ENCODE measurements at places on chromosomes 1 and 21.

GRCh38 chr1:89660224-89661061 is 27.5 kb downstream of the LRRC8C start:
- no peak overlapping the region for H3K4me3 ChIP-seq
- no peaks in the 10 kb centered on the region for H3K4me1 ChIP-seq
- H3K36me3 ChIP-seq = no peaks in the 10 kb centered on the region
- H3K27ac ChIP-seq = no peak overlapping the region
- no peak for DNase-seq

GRCh38 chr1:231420959-231421545 is 1.0 kb downstream of the EGLN1 start:
- DNase-seq = no peak
- no peak overlapping the region for H3K27ac ChIP-seq
- H3K27me3 ChIP-seq = peaks cover 26% of the 10 kb centered on the region
- H3K4me3 ChIP-seq = peak overlapping the region; percentile 86
- H3K36me3 ChIP-seq = no peaks in the 10 kb centered on the region
- H3K4me1 ChIP-seq = peaks cover 2% of the 10 kb centered on the region

DNA sequence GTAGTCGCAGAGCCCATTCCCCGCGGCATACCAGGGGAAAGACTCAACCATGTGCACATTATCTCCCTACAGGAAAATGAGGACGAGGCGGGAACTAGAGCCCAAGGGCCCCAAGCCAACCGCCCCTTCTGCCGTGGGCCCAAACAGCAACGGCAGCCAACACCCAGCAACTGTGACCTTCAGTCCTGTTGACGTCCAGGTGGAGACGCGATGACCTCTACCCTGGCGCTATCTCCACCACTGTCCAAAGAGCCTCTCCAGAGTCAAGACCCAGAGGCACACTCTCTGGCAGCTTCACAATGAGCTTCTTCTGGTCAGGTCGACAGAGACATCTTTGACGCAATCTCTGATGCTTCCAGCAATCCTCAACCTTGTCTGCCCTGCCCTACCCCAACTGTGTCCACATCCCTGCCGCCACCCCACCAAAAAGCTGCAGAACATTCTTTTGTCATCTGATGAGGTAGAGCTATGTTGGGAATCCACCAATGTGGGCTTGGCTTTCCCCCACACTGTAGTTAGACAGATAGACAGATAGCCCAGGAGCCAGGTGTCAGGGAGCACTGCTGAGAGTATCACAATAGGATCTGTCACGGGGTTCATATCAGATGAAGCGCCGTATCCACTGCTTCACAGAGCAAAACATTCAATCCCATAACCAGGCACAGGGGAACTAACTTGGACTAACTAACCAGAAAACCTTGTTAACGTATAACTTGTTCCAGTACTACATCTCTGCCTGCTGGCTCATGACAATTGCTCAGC is 37.4 kb upstream of the SRRM1 start:
- H3K27me3 ChIP-seq = no peaks in the 10 kb centered on the region
- no peaks in the 10 kb centered on the region for H3K36me3 ChIP-seq
- no peaks in the 10 kb centered on the region for H3K4me1 ChIP-seq
- no peak overlapping the region for H3K4me3 ChIP-seq
- no peak overlapping the region for H3K27ac ChIP-seq

DNA sequence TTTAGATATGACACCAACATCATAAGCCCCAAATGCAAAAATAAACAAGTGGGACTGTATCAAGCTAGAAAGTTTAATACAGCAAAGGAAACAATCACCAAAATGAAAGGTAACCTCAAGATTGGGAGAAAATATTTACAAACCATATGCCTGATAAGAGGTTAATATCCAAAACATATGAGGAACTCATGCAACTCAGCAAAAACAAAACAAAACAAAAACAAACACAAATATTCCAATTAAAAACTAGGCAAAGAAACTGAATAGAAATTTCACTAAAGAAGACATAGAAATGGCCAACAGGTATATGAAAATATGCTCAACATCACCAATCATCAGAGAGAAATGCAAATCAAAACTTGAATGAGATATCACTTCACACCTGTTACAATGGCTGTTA is 116.5 kb upstream of the ATP1B1 start:
- H3K27ac ChIP-seq = no peak overlapping the region
- DNase-seq = no peak
- no peaks in the 10 kb centered on the region for H3K4me1 ChIP-seq
- no peaks in the 10 kb centered on the region for H3K27me3 ChIP-seq
- H3K4me3 ChIP-seq = no peak overlapping the region
- H3K36me3 ChIP-seq = no peaks in the 10 kb centered on the region

GRCh38 chr21:25369524-25370300 is 237.6 kb downstream of the MRPL39 start:
- H3K27ac ChIP-seq = no peak overlapping the region
- peaks cover 2% of the 10 kb centered on the region for H3K4me1 ChIP-seq
- DNase-seq = no peak
- no peaks in the 10 kb centered on the region for H3K36me3 ChIP-seq
- H3K4me3 ChIP-seq = no peak overlapping the region

GRCh38 chr1:156632355-156632754 is 9.6 kb upstream of the BCAN start:
- no peak overlapping the region for H3K27ac ChIP-seq
- 0 out of 2 replicates have a peak, but pooled peaks cover 1% of the 10 kb centered on the region for H3K4me1 ChIP-seq
- H3K27me3 ChIP-seq = no peaks in the 10 kb centered on the region
- no peaks in the 10 kb centered on the region for H3K36me3 ChIP-seq
- DNase-seq = no peak

- H3K36me3 ChIP-seq = no peaks in the 10 kb centered on the region
- H3K4me1 ChIP-seq = peaks cover 20% of the 10 kb centered on the region
- DNase-seq = no peak
- H3K4me3 ChIP-seq = peak overlapping the region; percentile 74
Observed at GRCh38 chr1:204152310-204153044, 633 bp upstream of the ETNK2 start.

Data from iPS DF 6.9 (cell line).